ENCODE measurements at places on chromosomes 11 and 22.

DNA sequence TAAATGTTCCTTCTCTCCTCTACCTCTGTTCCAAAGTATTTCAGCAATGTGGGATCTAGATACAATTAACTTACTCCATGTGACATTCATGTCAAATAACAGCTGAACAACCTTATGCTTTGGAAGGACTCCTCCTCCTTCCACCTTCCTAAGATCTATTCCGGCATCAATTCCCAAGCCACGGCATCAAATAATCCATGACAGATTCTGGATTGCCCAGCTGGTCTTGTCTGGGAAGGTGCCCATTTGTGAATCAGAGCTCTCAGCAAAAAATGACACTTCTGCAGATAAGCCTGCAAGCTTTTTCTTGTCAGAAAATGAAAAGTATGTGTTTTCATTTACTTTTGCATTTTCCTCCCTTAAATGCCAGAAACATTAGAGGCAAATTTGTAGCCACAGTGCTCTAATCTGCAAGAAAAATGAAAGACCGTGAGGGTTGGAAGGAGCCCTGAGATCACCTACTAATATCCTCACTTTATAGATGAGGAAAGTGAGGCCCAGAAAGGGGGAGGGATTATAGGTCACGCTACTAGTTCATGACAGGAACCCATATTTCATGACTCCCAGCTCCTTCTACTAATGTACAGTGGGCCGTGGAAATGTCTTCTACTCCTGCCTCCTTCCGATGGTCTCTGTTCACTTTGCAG lies 124.0 kb downstream of the ME3 start:
- no peak for DNase-seq

DNA sequence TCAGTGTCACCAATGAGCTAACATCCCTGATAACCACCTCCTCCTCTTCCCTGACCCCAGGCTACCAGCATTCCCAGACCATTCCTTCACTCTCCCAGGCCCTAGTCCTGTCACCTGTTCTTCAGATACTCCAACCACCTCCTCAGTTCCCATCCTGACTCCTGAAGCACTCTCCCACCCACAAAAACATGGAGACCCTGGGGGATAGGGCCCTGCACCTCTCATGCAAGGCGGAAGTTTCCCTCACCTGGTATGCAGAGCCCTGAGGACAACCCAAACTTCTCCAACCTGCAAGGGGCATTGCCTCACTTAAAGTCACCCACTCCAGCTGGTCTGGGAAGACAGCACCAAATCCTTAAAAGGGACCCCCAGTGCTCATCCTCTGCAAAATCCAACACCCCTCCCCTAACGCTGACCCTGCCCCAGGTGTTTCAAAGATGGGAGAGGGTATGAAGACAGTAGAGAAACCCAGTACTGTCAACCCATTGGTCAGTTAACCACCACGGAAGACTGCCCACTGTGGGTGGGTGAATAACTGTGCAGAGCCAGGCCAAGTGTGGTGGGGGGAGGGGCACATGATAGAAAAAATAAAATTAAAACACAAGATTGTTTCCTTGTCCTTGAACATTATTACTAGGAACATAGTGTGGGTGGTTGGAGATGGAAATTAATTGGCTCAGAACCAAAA lies 1.4 kb downstream of the TNKS1BP1 start:
- no peak for DNase-seq

DNA sequence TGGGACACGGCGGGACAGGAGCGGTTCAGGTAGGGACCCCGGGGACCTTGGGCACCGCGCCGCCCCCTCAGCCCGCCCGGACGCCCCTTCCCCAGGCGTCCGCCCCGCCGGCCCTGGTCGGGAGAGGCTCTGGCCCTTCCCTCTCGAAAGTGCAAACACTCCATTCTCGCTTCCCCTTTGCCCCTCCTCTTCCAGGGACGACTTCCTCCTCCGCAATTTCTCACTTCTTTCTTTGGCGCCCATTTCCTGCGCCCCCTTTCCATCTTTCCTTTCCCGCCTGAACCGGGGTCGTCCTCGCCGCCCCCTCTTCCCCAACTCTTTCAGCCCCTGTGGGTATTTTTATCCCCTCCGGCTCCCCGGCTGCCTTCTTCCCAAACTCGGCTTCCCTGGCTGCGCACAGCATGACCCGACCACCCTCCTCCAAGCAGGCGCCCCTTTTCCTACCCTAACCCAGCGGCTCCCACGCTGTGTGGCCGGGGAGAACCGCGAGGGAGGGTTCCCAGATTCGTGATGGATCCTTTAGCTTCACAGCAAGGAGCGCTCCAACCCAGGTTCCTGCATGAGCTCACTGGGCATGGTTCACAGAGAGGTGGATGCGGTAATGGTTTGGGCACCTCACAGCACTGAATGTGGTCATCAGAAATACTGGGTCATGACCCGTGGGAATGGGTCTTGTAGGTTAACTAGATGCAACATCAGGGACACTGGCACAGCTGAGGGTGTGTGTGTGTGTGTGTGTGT lies 689 bp downstream of the RAB39A start:
- DNase-seq: no peak

GRCh38 chr11:8089791-8090510 lies 8.9 kb downstream of the TUB start:
- DNase-seq: no peak

- DNase-seq: no peak
Measured at GRCh38 chr11:9399466-9399865, 15.0 kb downstream of the IPO7 start.

GRCh38 chr22:45240104-45240809 lies 437 bp downstream of the KIAA0930 start:
- DNase-seq: no peak

GRCh38 chr11:2754008-2754407 lies 54.2 kb upstream of the KCNQ1OT1 start:
- no peak for DNase-seq

DNA sequence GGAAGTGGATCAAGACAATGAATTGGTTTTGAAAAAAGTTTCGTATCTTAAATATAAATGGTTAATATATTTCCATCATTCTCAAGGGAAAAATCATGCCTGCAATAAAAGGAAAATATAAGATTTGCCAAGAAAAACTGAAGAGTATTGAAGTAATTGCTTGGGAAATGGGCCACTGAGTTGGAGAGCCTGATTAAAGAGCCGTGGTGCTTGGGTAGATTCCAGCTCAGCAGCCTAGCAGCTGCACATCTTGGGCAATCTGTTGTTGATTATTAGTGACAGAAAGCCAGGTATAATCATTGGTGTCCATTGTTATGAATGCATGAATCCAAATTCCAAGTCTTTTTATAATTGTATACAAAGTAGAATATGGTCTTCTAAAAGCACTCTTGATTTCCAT lies 800.9 kb upstream of the CHORDC1 start:
- DNase-seq: no peak

GRCh38 chr11:6196396-6196795 lies 2.6 kb upstream of the OR52W1 start:
- DNase-seq: no peak

- DNase-seq: no peak
Measured at GRCh38 chr11:48129697-48130395, 86.8 kb upstream of the OR4B1 start.

DNA sequence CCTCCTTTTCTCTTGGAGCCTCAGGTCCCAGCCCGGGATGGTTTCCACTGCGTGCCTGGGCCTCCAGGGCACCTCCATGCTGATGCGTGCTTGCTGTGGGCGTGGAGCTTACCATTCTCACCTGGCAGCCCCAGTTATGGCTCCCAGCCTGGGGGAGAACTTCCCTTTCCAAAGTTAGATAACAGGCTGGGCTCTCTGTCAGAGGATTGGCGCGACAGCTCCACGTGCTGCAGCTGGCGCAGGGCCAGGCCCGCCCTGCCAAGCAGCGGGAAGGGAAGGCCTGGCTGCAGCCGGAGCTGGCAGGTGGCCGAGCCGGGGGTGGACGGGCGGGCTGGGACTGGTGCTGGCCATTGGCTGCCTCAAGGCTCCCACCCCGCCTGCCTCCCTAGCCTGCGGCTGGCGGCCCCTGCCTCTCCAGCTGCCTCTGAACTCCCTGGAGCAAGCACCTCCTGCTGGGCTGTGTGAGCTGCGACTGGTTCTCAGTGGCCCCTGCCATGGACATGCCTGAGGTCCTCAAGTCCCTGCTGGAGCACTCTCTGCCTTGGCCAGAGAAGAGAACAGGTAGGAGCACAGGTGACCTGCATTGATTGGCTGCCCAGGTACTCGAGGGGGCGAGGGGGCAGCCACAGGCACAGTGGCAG lies 14.6 kb upstream of the TEF start:
- DNase-seq: no peak

DNA sequence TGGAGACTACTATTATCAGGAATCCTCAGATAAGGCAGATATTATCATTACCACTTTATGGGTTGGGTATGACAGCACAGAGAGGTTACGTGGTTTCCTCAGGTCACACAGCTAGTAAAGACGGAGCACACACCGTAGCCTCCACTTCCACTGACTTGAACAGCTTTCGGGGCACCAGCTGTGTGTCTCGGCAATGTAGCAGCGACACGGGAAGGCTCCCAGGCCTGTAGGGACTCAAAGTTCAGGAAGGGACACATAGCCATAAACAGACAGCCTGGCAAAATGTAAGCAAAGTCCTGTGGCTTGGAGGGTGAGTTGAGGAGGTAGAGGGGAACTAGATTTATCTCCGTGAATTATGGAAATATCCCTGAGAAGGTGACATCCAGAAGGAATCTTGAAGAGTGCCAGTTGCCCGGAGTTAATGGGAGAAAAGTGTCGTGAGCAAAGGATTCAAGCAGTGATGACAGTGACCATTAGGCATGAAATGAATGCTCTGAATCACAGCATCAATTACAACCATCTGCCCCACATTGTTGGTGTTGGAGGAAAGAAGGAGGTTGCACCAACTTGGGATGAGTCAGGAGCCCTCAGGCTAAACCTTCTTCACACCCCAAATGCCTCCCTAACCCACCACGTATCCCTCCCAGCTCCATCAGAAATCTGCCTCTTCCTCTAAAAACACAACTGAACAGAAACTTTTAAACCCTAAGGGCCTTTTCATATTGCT lies 106.7 kb upstream of the ASPHD2 start:
- no peak for DNase-seq
